ENCODE measurements at places on chromosomes 2 and 18.

- peak; percentile 40 for DNase-seq
These were observed 758.4 kb upstream of the TMEFF2 start for GRCh38 chr2:192953116-192953515.

GRCh38 chr2:165056564-165056963 is 101.2 kb upstream of the SLC38A11 start:
- no peak for DNase-seq

- DNase-seq = no peak
These were observed 1.4 kb upstream of the TMEM178A start for GRCh38 chr2:39664232-39664887.

DNA sequence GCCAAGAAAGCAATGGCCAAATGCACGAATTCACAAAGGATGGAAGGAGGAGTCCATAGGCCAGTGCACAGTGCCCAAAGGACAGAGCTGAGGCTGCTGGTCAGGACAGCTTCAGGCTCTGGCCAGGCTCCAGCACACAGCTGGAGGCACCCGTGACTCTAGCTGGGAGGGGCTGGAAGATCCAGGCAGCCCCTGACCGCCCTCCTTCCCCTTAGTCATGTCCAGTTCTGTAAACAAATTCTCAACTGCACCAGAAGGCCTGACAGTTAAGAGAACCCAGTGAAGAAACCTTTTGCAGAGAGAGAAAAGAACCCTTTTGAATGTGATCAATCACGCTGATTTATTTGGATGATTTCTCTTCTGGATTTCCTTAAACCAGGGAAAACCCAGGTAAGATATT is 7.7 kb upstream of the YWHAQ start:
- DNase-seq = peak; percentile 78

DNA sequence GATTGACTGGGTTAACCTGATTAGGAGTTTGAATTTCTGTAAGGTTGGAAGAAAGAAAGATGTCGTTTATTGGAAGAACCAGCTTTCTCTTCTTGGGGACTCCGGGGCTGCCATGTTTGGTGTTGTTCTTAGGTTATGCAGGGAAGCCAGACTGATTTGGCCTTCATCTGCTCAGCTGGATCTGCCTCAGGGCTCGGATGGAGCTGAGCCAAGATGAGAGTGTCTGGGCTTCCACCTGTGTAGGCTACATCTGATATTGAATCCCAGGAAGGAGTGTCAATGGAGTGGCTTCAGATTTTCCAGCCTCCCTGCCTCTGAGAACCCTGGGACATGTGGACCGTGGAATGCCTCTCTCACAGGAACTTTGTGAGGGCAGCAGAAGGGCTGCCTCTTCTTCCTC is 126.1 kb downstream of the WDSUB1 start:
- no peak for DNase-seq

Measured in bronchial epithelial cell (primary cell).